ENCODE measurements at places on chromosomes 7 and 10.

GRCh38 chr10:132942101-132943057, at the start of gene CFAP46:
Gene CFAP46, minus strand, starts transcription at chr10:132942570. Its CDS starts 86 bp downstream, at chr10:132942484.
- peak; percentile 83 for DNase-seq

DNA sequence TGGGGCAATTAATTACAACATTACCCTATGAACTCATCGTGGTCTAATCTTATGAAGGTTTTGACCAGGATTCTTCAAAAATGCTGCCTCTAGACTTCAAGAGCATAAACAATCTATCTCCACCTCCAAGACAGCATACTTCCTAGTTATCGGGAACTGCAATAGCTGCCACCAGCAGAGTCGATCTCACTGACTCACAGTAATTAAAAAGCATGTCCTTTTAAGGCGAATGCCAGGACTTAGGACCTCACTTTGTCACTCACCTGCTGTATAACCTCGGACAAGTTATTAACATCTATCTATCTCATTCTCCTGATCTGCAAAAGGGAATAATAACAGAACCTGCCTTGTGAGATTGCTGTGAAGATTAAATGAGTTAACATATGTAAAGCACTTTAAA, 666.0 kb upstream of the COBL start:
- no peak for DNase-seq

GRCh38 chr7:47543714-47544113, 38.2 kb downstream of the TNS3 start:
- peak; percentile 44 for DNase-seq

- peak; percentile 17 for DNase-seq
Measured at GRCh38 chr7:39321909-39322498, 244.2 kb upstream of the YAE1 start.

GRCh38 chr7:143217806-143218205, 4.0 kb upstream of the TAS2R40 start:
- DNase-seq: no peak

DNA sequence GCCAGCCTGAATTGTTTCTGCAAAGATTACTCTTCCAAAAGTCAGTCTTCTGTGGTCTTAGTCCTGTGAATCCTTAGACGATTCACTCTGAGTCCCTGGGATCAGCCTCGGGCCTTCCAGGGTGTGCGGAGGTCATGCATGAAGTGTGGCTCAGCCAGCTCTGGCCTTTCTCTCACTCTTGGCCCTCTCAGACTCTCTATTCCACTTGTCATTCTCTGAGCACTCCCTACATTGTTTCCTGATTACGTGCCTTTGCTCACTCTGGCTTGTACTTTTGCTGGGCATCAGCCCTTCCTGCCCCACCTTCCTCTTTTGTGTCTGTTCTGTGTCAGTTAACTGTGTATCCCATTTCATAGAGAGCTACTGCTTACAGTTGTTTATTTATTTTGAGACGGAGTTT, 36.0 kb downstream of the CCNY start:
- DNase-seq: no peak

- no peak for DNase-seq
Measured at GRCh38 chr7:88396948-88397322, 90.2 kb upstream of the STEAP4 start.

DNA sequence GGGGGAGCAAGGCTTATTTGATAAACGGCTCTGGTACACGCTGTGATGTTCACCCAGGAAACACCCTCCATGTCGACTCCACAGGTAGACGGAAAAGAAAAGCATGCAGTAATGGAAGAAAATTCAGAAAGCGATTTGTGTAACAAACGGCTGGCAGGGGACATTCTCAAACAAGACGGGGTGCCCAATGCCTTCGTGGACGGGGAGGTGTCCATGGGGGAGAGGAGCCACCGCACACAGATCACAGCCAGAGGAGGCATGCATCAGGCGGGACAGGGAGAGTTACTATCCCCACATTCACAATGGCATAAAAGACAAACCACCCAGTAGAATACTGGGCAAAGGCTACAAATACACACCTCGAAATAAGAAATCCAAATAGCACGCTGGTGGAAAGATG, 20.1 kb downstream of the CNPY1 start:
- DNase-seq: no peak

DNA sequence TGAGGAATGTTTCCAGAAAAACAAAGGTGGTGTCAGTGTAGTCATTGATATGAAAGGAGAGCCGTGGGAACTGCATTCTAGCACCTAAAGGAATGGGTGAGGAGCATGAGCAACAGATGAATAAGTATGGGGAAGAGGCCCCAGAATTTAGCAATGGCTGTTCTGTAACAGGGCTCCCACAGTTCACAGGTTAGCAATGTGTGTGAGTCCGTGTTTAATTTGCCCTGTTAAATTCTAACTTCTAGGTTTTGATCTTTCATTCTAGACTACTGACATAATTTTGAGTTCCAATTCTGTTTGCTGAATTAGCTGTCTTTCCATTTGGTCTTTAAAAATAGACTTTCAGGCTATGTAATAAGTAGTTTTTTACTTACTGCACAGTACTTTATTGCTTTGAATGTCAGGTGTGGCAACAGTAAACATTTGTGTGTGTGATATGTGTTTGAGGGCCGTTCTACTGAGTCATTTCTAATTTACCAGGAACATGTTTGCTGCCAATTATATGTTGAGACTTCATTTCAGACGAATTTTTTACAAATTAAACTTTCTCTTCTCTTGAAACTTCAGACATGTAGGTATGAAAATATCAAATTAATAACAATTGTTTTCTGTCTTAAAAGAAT, 8.8 kb downstream of the STK17A start:
- no peak for DNase-seq

GRCh38 chr10:70542565-70542938, 60.0 kb downstream of the PRF1 start:
- no peak for DNase-seq

DNA sequence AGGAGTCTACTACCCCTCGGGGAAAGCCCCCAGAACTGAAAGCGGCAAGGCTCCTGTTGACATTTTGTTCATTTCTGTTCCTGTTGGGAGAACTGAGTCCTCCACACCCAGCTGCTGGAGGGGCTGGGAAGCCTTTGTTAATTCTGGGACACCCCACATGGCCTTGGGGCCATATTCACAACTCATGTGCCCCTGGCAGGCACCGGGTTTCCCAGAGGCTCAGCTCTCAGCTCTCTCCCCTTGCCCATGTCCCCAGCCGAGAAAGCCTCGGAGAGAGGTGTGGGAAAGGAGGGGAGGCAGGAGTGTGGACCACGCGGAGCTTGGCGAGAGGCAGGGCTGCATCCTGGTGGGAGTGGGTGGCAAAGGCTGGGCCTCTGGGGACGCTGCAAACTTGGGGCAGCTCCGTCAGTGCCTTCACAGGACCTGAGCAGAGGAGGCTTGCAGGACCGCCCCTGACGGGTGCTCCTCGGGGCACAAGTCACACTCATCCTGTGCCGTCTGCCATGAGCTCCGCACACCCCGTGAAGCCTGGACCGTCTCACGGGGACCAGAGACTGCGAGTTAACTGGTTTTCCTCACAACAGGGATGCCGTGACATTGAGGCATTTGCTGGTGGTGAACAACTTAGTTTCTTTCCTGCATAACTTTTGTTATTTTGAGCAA, 140.9 kb downstream of the DNAJB6 start:
- DNase-seq: no peak

GRCh38 chr7:139538881-139539635, 15.6 kb downstream of the CLEC2L start:
- DNase-seq: no peak

DNA sequence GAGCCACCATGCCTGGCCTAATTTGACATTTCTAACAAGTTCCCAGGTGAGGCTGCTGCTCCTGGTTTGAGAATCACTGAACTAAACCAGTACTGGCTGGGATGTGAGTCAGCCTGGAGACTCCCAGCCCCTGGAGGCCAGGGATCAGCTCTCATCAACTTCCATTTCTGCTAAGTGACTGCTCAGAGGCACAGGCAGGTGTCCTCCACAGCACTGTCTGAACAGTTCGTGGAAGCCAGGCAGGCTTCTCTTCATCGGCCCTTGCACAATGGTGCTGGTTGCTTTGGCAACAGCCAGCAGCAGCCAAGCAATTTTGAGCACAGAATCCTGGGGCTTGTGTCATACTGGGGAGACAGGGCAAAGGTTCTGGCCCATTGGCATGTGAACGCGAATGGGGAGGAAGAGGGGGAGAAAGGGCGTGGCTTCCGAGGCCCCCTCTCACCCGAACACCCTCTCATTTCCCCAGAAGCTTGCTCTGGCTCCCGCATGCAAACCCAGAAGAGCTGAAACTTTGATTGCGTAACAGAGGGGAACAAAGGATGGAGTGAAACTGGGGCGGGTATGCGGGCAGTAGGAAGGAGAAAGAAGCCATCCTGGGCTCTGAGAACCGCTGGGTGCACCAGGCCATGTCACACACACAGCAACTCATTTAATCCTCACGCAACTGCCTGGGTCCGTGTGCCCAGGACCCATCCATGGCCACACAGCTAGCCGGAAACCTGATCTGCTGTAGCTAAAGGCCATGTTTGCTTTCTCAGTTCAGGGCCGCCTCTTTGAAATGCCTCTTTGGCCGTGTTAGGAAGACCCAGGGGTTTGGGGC, 9.0 kb upstream of the POR start:
- DNase-seq: peak; percentile 82

GRCh38 chr10:86266446-86267242, 100.0 kb downstream of the GRID1 start:
- DNase-seq: peak; percentile 2

- peak; percentile 65 for DNase-seq
Measured at GRCh38 chr10:89029785-89030437, 39.3 kb downstream of the FAS start.

DNA sequence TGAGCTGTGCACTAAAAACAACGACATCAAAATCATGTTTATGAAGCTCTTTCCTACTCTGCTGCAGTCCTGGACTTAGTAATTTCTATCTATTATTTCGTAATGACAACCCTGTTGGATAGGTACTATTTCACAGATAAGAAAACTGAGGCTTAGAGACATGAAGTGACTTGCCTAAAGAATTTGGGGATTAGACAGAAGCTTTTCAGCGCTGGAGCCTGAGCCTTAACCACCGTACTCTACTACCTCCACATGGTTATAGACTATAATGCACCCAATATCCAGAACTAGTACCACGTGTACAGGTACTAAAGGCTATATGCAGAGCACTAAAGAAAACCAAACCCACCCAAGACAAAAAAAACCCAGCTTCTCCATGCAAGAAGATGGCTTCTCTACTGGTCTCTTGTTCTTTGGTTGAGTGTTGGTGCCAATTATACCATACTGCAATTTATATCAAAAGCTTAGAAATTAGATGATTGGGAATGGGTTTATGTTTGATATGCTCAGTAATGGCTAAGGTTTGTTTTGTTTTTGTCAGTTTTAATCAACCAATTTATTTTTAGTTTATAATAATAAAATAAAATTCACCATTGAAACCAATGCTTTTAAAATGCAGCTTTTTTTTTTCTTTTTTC, 6.5 kb upstream of the SNX10 start:
- DNase-seq: no peak

DNA sequence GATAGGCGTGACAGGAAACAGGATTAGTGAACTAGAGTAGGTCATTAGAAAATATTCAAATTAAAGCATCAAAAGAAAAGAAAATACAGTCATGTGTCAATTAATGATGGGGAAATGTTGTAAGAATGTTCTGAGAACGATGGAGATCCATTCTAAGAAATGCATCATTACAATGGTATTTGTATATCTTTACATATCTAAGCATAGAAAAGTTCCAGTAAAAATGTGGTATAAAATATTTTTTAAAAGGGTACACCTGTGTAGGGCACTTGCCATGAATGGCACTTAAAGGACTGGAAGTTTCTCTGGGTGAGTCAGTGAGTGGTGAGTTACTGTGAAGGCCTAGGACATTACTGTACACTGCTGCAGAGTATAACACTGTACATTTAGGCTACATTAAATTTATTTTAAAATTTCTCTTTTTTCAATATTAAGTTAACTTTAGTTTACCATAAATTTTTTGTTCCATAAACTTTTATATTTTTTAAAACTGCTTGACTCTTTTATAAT, 282.5 kb downstream of the BMPER start:
- no peak for DNase-seq

DNA sequence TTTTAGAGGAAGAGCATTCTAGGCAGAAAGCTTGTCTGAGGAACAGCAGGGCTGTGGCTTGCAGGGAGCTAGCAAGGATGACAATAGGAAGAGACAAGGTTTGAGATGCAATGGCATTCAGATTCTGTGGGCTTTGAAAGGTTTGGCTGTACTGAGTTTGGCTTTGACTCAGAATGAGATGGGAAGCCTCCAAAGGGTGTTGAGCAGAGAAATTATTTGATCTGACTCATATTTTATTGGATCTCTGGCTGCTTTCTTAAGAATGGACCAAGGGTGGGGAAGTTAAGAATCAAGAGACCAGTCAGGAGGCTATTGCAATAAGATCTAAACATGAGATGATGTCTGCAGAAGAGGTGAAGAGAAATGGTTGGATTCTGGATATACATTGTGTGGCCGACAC, 273.2 kb downstream of the CDK14 start:
- no peak for DNase-seq

- DNase-seq: peak; percentile 44
Measured at GRCh38 chr10:110803239-110803749, 68.4 kb upstream of the PDCD4 start.

DNA sequence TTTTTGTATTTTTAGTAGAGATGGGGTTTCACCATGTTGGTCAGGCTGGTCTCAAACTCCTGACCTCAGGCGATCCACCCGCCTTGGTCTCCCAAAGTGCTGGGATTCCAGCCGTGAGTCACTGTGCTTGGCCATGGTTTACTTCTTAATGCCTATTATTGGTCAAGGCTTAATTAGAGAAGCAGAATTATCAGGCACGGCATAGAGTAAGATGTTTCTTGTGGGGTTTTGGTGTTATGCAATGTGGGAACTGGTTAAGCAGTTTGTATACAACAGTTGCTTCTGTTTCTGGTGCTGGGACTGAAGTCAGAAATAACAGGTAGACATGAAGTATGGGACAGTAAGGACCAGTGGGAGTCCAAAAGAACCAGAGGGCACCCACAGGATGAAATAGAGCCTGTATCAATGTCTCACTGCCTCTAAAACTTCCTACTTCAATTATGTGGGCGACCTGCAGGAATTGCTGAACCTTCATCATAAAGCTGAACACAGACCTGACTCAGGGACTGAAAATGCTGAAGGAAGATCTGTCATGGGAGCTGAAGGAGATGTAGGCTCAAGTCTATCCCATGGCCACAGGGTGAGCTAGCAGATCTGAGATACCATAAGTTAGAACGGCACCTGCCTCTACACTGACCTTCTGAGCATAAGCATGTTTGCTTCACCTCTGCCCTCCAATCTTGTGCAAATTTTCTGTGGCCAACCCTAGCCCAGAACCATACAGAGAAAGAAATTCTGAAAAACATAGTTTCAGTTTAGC, 38.3 kb upstream of the VCL start:
- DNase-seq: no peak

GRCh38 chr10:29189256-29189655, 99.6 kb upstream of the LYZL1 start:
- no peak for DNase-seq

DNA sequence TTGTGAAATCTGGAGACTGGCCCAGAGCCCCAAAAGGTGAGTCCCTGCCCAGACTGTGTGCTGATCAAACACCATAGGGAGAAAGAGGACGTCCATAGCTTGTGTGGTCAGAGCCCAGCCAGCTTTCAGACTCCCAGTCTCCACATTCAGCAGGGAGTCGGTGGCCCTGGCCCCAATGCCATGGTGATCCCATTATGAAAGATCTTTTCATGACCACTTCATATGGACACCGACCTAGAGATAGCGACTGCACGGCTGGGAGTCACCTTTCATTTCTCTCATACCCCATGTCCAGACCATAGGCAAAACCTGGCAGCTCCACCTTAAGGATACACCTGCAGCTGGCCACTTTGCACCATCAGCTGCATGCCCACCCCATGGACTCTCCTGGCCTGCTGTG, 126.4 kb downstream of the ARHGAP22 start:
- DNase-seq: no peak
